ENCODE measurements at places on chromosomes 2 and 18. TPM values are rescaled to one million over a fixed set of nuclear protein-coding genes. Genes with fewer than 3 reads are reported as not detected.

The MEP1B gene
- not detected for polyA plus RNA-seq

The SMC6 gene
- 8.4 TPM for polyA plus RNA-seq

The PLGLB2 gene
- polyA plus RNA-seq, result 0.31 TPM

The UGT1A5 gene
- polyA plus RNA-seq, result not detected

The EPB41L3 gene
- 0.35 TPM for polyA plus RNA-seq

The KIAA2012 gene
- not detected for polyA plus RNA-seq

The HRH4 gene
- polyA plus RNA-seq, result not detected

The PLEKHH2 gene
- polyA plus RNA-seq, result 0.80 TPM

The CELF4 gene
- polyA plus RNA-seq, result not detected

The FARSB gene
- polyA plus RNA-seq, result 33.8 TPM

The OSBPL1A gene
- polyA plus RNA-seq, result 1.3 TPM

The UCN gene
- 1.3 TPM for polyA plus RNA-seq

The ZNG1B gene
- 23.4 TPM for polyA plus RNA-seq

The LOXHD1 gene
- not detected for polyA plus RNA-seq

The NT5DC4 gene
- not detected for polyA plus RNA-seq

The LYG1 gene
- not detected for polyA plus RNA-seq

The REG3G gene
- polyA plus RNA-seq, result not detected

The AOX1 gene
- polyA plus RNA-seq, result not detected

The SERPINB13 gene
- not detected for polyA plus RNA-seq

The C2orf66 gene
- not detected for polyA plus RNA-seq

The ST6GAL2 gene
- not detected for polyA plus RNA-seq

The NGEF gene
- not detected for polyA plus RNA-seq

The NEU2 gene
- not detected for polyA plus RNA-seq

The ANKRD30BL gene
- not detected for polyA plus RNA-seq

The ANKRD39 gene
- polyA plus RNA-seq, result 12.2 TPM

The PJVK gene
- polyA plus RNA-seq, result 0.38 TPM

The THSD7B gene
- not detected for polyA plus RNA-seq

The PKDCC gene
- polyA plus RNA-seq, result not detected

The DAW1 gene
- not detected for polyA plus RNA-seq

The DPYSL5 gene
- not detected for polyA plus RNA-seq

The ECEL1 gene
- not detected for polyA plus RNA-seq

The ZAP70 gene
- polyA plus RNA-seq, result 149 TPM

The RAX gene
- polyA plus RNA-seq, result not detected

The STARD6 gene
- polyA plus RNA-seq, result not detected

The IGFBP5 gene
- polyA plus RNA-seq, result not detected

The SMYD1 gene
- not detected for polyA plus RNA-seq

The ADRA2B gene
- not detected for polyA plus RNA-seq

The IL1F10 gene
- polyA plus RNA-seq, result not detected

The CAMKMT gene
- 22.9 TPM for polyA plus RNA-seq

The VWA3B gene
- polyA plus RNA-seq, result 0.63 TPM

The SERPINB2 gene
- not detected for polyA plus RNA-seq

The MC4R gene
- not detected for polyA plus RNA-seq

The LINC00305 gene
- not detected for polyA plus RNA-seq

The SFXN5 gene
- polyA plus RNA-seq, result 2.6 TPM

All from naive thymus-derived CD8-positive, alpha-beta T cell (primary cell).